Stimulated activated CD4-positive, alpha-beta T cell treated with anti-CD3 and anti-CD28 coated beads, TNF-alpha, amount 100 ng/mL, for 1 hour (primary cell): ENCODE measurements at places on chromosomes 1 and 21.

- no peak for DNase-seq
Measured at GRCh38 chr1:8408151-8408839, 90.4 kb downstream of the SLC45A1 start.

GRCh38 chr1:238648751-238649150 is 737.6 kb upstream of the CHRM3 start:
- DNase-seq: no peak

DNA sequence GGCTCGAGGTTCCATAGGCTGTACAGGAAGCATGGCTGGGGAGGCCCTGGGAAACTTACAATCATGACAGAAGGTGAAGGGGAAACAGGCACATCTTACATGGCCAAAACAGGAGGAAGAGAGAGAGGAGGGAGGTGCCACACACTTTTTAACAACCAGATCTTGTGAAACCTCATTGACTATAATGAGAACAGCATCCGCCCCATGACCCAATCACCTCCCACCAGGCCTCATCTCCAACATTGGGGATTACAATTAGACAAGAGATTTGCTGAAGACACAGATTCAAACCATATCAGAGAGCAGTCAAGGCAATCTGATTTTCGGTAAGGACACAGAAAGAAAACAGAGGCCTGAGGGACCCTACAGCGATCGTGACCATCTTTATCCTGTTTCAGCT is 41.7 kb downstream of the TNFRSF9 start:
- no peak for DNase-seq

DNA sequence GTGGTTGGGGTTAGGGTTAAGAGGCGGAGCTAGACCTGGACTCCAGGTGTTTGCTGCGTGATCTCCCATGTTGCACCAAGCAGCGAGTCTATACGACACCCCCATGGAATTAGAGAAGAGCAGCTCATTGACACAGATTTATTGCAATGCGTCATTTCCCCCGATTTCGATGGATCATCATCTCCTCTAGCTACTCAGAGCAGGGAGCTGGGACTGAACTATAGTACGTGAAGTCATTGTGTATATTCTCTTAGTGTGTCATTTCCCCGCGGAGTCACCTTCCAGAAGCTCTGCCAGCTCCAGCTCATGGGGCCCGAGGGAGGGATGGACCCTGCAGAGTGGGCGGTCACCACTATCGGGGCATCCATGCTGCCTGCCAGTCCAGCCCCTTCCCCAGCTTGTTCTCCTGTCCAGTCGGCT is 7.5 kb upstream of the C2CD2 start:
- no peak for DNase-seq

- DNase-seq: no peak
Measured at GRCh38 chr21:33622253-33622652, 19.3 kb downstream of the CRYZL1 start.

GRCh38 chr21:37675202-37675801 is 241.0 kb downstream of the KCNJ6 start:
- DNase-seq: peak; percentile 45

DNA sequence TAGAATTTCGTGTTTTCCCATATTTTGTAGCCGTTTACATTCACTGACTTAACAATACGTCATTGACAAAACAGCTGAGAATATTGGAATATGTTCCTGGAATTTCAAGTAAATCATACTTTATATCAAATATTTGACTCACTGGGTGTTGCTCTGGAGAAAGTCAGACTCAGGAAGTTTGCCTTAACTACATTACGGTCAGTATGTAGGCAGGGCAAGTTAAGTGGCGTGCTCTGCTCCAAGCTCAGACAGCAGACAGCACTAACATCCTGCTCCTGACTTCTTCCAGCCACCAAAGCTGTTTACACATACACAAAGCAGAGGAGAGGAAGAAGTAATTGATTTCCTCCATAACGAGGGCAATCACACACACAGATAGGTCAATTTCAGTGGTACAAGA is 414.6 kb downstream of the LRRIQ3 start:
- no peak for DNase-seq

GRCh38 chr1:197989058-197989457 is 71.9 kb downstream of the LHX9 start:
- DNase-seq: no peak

GRCh38 chr21:45853703-45854342 is 127.7 kb upstream of the COL6A1 start:
- DNase-seq: no peak
